ENCODE measurements at places on chromosomes 7 and 10. TPM values are rescaled to one million over a fixed set of nuclear protein-coding genes. Genes with fewer than 3 reads are reported as not detected.

LIPF gene
- total RNA-seq, result not detected

MRC1 gene
- total RNA-seq, result 0.14 TPM

GRCh38 chr10:119759832-119760231 lies 34.0 kb downstream of the INPP5F start:
- no peak for DNase-seq

TEX47 gene
- total RNA-seq, result not detected

DNA sequence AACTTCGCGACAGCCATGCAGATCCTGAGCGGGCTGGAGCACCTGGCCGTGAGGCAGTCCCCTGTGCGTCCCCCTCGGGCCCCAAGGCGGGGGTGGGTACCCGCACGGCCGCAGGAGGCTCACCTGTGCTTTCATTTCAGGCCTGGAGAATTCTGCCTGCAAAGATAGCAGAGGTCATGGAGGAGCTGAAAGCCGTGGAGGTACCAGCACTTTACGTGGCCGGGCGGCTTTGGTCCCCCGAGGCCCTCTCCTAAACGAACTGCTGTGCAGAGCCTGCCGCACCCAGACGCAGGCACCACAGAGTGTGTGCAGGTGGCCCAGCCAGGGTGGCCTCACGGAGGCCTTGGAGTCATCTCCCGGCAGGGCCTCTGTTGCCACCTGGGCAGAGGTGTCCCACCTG lies 11.1 kb upstream of the UTF1 start:
- no peak for DNase-seq

PIK3CG gene
- total RNA-seq, result 12.7 TPM

GRCh38 chr7:85736085-85736484 lies 549.2 kb upstream of the SEMA3D start:
- no peak for DNase-seq

DNA sequence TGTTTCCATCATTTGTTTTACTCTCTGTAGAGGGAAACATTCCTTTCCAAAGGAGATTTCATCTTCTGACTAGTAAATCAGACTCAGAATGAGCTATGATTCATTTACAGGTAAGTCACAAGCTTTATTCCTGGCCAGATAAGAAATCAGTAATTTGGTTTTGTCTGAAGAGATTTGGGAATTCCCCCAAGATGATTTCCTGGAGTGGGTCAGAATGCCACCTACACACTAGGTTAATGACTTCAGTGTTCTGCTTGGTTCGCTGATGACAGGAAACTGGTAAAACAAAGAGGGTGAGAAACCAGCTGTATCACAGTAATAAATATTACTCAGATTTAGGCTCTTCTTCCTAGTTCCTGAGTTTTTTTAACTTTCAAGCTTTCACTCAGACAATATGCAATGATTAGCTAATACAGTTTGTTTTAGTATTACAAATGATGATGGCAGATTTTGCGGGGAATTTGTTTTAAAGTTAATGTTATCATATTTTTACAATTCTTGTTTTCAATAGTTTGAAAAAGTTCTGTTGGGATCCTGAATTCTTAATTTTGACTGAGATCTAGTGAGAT lies 8.3 kb upstream of the ASZ1 start:
- DNase-seq, result no peak

DNA sequence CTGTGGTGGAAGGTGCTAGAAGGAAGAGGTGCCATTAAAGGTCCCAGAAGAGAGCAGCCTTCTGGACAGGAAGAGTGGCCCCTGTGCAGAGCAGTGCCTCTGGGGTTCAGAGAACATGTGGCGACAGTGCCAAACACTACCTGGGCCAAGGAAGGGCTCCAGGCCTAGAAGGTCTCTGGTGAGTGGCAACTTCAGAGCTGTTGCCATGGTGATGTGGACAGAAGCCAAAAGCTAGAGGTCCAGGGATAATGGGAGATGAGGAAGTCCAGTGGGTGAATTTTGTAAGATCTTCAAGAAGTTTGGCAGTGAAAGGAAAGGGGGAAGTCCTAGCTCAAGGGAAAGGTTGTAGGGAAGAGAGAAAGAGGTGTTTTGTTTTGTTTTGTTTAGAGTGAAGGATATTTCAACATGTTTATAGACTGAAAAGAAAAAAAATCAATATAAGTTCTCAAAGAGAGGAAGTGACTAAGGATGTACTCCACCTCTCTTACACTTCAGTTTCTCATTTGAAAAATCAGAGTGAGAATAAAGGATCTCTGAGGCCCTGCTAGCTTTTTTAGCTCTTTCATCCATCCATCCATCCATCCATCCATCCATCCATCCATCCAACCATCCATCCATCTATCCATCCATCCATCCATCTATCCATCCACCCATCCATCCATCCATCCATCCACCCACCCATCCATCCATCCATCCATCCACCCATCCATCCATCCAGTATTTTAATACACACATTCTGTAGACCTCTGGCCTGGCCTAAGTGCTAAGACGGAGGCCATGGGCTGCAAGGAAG lies 77.1 kb upstream of the DUSP5 start:
- DNase-seq, result no peak

DNA sequence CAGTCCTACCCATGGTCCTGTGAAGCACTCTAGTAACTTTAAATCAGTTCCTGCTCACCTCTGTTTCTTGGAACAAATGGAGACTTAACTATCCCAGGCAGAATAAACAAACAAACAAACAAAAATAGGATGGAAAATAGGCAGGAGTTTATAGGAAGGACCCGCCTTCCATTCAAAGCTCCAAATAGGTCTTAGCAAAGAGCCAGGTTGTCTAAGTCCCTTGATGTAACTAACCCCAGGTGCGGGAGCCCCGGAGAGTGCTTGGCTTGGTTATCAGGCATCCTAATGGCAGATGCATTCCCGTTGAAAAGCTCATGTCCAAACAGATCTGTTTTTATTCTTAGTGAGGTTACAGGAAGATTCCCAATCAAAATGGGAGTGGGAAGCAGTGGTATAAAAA lies 2.2 kb downstream of the IFIT2 start:
- DNase-seq, result no peak
